Psoas muscle (tissue), 8 donors: ENCODE measurements at places on chromosomes 13 and 19. TPM values are rescaled to one million over a fixed set of nuclear protein-coding genes. Genes with fewer than 3 reads are reported as not detected.
A peak's percentile ranks its signal among the peaks of the same experiment; 100 is the strongest.

GRCh38 chr13:40986101-40986856 is 32.8 kb downstream of the ELF1 start:
- no peak for DNase-seq

- DNase-seq = no peak
These were observed 21.6 kb upstream of the SPRY2 start for GRCh38 chr13:80362481-80362880.

The PRR20A gene
- not detected for polyA plus RNA-seq

GRCh38 chr19:7618348-7618747 is 11.0 kb downstream of the XAB2 start:
- no peak for DNase-seq

GRCh38 chr13:46896341-46897137 is at the start of gene HTR2A:
HTR2A (minus strand) TSS chr13:46897053; CDS start chr13:46895906, 1,147 bp downstream.
- peak; percentile 61 for DNase-seq

- no peak for DNase-seq
These were observed 99.6 kb downstream of the PAN3 start for GRCh38 chr13:28237944-28238343.

The LILRB3 gene
- polyA plus RNA-seq = 0.40 TPM

DNA sequence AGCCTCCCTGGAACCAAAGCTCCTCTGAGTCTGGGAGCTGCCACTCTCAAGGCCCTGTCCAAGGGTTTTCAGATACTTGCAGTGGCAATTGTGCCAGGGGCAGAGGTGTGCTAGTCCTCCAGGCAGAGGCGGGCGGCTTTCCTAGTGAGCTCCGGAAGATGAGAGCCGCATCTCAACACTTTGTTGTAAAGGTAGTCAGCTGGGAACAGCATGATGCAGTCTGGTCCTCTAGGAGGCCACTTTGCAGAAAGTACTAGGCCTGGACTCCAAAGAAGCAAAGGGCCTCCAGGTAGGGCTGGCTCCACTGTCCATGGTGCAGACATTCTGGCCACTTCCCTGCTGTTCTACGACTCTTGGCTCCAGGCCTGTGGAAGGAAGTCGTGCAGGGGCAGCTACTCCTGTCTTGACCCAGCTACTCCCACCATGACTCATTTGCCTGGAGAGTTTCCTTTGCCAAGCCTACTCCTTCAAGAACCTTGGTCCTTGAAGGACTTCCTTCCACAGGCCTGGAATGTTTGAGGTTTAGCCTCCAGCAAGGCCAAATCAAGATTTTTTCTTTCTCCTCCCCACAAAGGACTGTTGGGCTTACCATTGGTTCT is 9.9 kb upstream of the ZNF536 start:
- DNase-seq = no peak

The ZNF90 gene
- polyA plus RNA-seq = 0.27 TPM

DNA sequence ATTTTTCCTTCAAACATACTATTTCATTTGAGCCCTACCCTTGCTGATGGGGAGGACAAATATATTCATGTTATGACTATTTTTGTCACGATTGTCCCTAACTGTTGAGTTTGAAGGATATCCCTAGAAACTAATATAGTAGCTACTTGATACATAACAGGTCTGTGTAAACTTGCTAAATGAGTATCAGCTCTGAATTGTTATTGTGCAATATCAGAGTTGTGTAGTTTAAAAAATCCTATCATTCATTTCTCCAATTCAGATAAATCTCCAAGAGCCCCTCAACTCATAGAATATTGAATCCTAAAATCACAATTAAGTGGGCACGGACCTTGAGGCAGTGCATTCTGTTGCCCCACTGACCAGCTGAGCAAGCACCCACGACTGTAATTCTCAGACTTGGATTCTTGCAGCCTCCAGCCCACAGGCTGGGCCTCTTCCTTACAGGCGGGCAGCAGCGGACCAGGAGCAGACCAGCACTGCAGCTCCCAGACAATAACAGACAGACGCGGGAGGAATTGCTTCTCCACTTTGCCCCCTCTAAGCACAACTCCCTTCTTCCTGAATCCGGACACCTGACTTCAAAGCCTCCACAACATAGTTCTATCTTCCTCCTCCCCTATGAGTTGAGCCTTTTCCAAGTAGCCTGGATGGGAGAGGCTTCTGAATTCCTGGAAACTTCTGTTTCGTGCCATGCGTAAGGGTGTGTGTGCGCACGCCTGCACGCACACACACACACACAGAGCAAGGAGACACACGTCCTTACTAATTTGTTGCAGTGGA is 337.6 kb upstream of the ARGLU1 start:
- DNase-seq = no peak

DNA sequence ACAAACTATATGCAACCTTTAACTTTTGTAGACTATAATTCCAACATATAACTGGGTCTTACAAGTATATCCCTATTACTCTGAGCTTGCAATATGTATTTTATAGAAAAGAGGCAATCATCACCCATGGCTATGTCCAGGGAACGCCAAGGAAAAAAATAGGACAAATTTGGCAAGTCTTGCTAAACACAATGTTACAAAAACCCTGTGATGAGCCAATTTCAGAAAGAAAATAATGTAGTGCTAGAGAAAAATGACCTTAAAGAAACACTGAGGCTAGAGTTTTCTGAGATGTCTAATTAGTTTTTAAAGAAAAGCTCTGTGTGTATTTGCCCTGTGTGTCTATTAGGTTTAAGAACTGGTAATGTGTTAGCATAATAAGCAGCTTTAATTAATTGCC is 68.0 kb upstream of the FREM2 start:
- DNase-seq = no peak

The CACNG6 gene
- 2.1 TPM for polyA plus RNA-seq

The DHX34 gene
- polyA plus RNA-seq = 10.0 TPM

The SIAH3 gene
- not detected for polyA plus RNA-seq

GRCh38 chr19:10226376-10227025 is 4.6 kb downstream of the S1PR2 start:
- peak; percentile 83 for DNase-seq

GRCh38 chr13:43431290-43431716 is 355.5 kb downstream of the ENOX1 start:
- no peak for DNase-seq

DNA sequence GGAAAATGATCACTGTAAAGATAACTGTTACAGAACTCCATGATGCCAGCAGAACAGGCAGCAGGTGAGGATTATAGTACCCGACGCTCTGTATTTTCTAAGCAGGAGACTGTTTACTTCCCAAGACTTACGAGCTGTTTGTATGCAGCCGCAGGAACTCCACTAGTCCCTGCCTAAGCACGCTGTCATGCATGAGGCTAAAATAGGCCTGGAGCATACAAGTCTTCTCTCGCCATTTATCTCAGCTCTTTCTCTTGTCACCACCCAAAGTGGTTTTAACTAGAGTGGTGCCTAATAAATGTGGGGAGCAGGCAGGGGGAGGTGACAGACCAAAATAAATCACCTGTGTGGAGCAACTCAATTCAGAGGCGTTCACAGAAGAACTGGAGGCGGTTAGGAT is 175.8 kb downstream of the TDRD3 start:
- DNase-seq = no peak

GRCh38 chr13:94515374-94515773 is 35.9 kb upstream of the DCT start:
- no peak for DNase-seq

The GET3 gene
- polyA plus RNA-seq = 98.5 TPM

The ADAMTS10 gene
- 3.4 TPM for polyA plus RNA-seq

GRCh38 chr13:54637366-54637765 is 1608.8 kb downstream of the OLFM4 start:
- no peak for DNase-seq

DNA sequence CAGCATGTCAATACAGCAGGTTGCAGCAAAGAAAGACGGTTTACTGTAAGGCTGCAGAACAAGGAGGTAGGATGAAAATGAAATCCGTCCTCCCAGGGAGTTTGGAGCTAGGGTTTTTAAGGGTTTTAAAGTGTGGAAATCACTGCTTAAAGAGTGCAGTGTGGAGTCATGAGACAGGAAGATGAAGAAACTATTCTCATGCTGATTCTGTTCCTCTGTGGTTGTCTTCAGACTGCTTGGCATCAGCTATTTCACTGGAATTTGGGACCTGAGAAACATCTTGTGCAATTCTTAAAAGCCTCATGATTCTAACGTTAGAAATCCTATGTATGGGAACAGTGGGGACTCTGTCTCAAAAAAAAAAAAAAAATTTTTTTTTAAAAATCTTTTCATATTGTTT is 11.4 kb downstream of the ZNF331 start:
- no peak for DNase-seq

DNA sequence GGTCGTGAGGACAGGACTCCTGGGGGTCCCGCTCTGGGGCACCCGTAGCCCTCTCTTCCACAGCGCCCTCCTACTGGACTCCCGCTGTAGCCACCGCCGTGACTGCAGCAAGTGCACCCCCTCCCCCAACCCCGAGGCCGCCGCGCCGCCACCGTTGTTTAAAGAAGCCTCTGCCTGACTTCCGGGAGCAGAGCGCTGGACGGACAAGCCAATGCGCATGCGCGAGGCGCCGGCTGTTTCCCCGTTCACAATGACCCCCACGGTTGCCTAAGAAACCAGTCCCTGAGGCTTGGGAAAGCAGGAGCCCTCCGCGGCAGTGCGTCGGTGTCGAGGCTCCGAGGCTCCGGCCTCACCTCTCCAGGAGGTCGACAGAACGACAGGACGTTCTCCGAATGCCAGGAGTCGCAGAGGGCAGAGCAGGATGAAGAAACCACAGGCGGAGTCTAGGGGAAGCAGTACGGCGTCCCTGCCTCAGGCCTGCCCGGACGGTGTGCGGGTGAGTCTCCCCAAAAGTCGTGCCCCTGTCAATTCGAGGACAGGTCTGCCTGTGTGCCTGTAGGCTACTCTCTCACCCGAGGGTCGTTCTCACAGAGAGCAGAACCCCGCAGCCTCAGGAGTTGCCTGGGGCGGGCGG is 70.5 kb upstream of the ZNF420 start:
- peak; percentile 64 for DNase-seq

The FSD1 gene
- polyA plus RNA-seq = not detected

DNA sequence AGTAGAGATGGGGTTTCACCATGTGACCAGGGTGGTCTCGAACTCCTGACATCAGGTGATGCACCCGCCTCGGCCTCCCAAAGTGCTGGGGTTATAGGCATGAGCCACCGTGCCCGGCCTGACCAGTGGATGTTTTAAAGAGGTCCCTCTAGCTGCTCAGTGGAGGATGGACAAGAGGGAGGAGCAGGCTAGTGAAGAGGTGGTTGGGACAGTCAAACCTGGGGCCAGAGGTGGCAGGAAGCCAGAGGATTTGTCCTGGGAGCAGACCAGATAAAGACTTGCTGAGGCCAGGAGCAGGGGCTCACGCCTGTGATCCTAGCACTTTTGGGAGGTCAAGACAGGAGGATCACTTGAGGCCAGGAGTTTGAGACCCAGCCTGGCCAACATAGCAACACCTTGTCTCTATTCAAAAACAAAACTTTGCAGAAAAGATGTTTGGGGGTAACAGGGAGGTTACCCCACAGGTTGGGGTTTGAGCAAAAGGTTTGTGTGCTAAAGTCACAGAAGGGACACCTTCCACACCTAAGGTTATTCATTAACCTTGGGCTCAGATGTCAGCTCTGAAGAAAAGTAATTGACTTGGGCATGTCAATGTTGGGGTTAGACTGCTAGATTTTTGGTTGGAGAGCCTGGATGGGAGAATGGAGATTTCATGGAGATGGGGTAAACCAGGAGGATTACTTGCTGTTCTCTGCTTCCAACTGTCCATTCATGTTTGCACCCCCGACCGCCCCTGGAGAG is 9.0 kb downstream of the BCAM start:
- DNase-seq = no peak

- DNase-seq = no peak
These were observed 318.8 kb upstream of the DACH1 start for GRCh38 chr13:72185776-72186175.

DNA sequence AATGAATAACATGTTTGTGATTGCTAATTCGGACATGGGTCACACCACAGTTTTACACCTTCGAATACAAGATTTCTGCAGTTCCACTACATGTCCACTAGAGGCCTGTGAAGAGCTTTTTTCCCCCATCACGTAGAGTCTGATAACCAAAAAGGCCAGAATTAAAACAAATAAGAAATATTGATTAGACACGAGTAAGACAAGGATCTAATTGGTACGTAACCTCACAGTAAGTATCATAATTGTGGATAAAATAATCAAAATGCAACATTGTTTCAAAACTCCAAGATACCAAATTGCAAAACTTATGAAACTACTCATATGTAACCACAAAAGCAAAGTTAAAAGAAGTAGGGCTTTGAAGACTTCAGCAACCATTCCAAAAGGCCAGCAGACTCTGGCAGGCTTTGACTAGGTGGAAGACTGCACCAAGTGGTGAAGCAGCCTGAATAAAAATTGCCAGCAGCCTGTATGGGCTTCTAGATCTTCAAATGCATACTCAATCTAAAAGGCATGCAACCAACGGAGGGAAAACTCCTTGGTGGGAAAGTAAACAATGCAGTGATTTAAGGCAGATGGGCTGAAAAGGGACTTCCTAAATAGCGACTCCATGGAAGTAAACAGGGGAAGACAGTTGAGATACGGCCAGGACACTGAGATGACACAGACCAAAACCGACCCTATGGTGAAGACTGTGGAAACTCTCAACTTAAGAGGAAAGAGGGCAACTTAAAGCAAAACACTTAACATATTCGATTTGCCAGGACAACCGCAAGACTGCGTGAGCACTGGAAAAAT is 56.7 kb downstream of the STARD13 start:
- DNase-seq = no peak

The ATP12A gene
- not detected for polyA plus RNA-seq

DNA sequence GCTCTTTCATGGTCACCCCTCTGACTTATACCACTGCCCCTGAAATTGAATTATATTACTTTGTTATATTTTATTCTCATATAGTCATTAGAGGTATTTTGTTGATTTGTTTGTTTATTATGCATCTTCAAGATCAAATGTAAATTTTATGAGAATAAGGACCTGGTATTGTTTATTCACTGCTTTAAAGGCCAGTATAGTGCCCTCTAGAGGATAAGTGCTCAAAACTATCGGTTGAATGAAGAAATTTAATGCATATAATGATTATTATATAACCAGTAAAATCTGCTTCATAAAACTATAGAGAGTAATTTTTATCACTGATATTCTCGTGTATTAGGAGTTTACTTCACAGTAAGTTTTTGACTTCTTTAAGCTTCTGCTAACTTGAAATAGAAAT is 1401.9 kb downstream of the SLITRK1 start:
- no peak for DNase-seq

The PRSS57 gene
- polyA plus RNA-seq = not detected

The ZNF506 gene
- polyA plus RNA-seq = 8.7 TPM

GRCh38 chr19:44666852-44667556 is 4.3 kb upstream of the CEACAM19 start:
- DNase-seq = no peak

GRCh38 chr19:2719920-2720776 is 1.0 kb downstream of the DIRAS1 start:
- no peak for DNase-seq

DNA sequence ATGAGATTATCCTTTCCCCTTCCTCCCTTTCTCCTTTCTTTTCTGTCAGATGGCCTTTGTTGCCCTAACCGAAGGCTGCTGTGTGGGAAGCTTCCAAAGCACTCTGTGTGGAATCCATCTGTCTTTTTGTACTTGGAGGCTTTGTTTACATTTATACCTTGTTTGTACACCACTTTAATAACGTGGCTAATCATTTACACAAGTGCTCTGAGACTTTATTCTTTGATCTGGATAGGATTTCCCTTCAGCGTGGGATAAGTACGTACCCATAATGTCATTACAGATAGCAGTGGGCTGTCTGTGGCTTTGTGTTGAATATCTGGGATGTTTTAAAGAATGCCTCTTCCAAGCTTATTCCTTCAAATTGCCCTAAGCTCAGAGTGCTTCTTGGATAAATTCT is 684.7 kb upstream of the SLITRK5 start:
- no peak for DNase-seq

GRCh38 chr19:5489551-5489950 is 34.3 kb downstream of the ZNRF4 start:
- DNase-seq = no peak

GRCh38 chr19:3361384-3362216 is 4.8 kb upstream of the NFIC start:
- DNase-seq = peak; percentile 51
